ENCODE measurements at places on chromosomes 12 and 14.

DNA sequence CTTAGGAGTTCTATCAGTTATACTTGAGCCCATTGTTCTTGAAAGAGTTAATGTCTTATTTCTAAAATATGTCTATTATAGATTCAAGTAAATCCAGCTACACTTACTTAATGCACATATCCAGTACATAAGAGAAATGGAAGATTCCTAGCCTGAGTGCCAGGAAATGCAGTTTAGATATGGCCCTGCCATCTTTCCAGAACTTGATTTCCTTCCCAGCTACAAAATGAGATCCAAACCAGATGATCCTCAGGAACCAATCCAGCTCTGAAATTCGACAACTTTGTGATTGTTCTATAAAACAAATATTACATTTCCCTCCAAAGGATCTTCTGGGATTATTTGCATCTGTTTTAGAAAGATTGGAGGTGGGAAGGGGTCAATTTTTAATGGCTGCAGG lies 317.3 kb upstream of the GARIN6 start:
- DNase-seq: no peak

DNA sequence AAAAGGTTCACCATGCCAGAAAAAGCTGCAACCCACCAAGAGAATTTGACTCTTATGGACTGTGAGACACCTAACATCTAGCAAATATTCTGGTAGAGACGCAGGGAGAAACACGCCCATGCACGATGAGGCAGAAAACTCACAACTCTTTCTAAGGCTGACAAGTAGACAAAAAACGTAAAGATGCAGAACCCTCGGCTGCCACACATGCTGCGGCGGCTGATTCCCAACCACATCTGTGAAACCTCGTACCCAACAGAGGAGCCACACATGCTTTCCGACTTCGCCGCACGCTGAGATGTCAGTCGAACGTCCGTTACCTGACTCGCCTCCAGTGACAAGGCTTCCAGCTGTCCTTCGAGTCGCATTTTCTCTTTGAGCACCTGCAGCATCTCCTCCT lies 21.8 kb downstream of the GOLGA3 start:
- no peak for DNase-seq

DNA sequence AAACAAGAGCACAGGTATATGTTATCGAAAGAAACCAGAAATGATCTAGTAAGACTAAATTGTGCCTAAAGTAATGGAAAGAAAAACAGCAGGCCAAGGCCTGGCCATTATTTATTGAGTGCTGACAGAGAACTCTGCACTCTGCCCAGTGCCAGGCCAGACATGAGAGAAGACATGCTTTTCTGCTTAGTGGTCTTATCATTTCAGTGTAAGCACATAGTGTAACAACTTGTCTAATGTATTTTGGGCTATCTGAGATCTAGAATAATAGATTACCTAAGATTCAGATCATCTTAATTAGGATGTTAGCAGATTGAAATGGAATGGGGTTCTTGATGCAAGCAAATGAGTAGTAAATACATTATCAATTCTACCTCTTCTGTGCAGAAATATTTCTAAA lies 278.3 kb downstream of the AKAP6 start:
- DNase-seq: no peak

DNA sequence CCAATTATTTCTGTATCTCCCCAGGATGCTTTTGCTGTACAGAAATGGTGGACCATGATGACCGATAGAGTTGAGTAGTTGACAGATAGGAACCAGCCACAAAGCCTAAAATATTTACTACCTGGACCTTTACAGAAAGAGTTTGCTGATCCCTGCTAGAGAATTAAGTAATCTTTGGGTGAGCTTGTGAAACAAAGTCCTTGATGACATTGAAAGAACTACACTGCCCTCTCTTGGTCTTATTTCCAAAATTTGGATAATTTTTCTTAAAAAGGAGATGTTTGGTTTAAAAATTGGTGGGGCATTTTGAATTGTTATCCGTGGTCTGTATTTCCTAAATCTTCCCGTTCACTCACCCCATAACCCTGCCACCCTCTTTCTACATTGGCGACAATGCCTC lies 13.7 kb upstream of the TCTN1 start:
- DNase-seq: peak; percentile 20

GRCh38 chr14:92103363-92103989 lies 2.9 kb downstream of the ATXN3 start:
- no peak for DNase-seq

DNA sequence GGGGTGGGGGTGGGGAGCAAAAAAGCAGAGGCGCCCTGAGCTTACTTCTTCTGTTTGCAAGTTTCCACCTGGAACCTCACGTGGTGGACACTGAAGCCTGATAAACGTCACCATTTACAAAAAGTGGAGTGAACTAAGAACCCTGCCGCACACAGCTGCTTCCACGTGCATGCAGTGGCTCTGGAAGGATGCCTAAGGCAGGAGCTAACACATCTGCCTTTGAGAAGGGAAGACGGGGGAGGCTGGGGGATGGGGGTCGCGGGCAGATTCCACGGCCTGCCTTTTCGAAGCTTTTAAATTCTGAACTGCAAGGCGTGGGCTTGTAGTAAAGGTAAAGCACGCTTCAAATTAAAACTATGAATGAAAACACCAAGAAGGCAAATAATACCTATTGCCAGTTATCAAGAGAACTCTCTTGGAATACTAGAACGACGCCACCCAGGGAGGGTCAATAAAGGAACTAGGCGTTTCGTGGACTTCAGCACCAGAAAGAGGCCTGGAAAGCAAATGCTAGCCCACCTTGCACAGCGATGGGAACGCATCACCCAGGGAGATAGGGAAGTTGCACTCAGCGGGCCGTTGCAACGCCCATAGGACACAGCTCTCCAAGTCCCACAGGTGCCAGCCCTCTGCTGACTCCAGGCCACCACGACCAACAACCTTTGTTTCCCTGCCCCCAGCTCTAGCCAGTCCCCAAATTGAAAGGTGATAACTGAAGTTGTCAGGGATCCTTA lies 61.8 kb downstream of the TESC start:
- DNase-seq: no peak

DNA sequence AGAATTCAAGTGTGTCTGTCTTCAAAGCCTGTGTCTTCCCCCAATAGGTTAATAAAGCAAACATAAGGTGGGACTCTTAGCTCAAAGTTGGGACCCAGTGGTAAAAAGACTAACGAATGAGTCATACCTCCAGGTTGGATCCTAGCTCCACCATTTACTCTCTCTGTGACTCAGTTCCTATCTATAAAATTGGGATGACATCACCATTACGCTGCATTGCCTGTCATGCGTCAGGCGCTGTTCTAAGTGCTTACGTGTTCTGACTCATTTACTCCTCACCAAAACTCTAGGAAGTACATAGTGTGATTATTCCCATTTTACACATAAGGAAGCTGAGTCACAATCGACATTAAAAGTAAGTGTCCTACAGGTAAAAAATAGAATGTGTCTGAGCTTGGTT lies 915.8 kb downstream of the VRK1 start:
- DNase-seq: no peak

GRCh38 chr14:100654025-100654813 lies 67.0 kb upstream of the BEGAIN start:
- no peak for DNase-seq

DNA sequence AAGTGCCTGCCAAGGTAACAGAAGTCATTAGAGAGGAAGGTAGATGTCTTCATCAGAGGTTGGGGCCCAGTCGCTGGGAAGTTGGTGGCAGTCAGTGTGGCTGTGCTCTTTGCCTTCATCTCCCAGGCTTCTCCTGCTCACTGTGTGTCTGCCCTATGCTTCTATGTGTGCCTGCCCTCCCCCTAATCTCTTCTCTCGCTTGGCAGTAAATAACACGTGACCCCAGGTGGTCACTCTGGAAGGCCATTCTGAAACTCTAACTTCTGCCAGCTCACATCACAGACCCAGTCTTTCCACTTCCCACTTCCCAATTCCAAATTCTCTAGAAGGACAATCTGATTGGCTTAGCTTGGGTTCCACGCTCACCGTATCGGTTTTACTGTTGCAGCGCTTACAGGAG lies 9.3 kb downstream of the ZNF664 start:
- DNase-seq: no peak

DNA sequence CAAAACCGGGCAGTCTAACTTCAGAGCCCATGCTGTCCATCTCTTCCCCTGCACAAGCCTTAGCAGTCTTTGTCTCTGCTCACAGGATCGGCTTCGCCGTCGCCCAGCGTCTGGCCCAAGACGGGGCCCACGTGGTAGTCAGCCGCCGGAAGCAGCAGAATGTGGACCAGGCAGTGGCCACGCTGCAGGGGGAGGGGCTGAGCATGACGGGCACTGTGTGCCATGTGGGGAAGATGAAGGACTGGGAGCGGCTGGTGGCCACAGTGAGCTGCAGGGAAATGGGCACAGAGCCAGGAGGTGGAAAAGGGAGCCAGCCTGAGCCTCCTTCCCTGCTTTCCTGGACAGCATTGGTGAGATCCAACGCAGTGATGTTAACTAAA lies 14.2 kb upstream of the CARMIL3 start:
- DNase-seq: no peak

DNA sequence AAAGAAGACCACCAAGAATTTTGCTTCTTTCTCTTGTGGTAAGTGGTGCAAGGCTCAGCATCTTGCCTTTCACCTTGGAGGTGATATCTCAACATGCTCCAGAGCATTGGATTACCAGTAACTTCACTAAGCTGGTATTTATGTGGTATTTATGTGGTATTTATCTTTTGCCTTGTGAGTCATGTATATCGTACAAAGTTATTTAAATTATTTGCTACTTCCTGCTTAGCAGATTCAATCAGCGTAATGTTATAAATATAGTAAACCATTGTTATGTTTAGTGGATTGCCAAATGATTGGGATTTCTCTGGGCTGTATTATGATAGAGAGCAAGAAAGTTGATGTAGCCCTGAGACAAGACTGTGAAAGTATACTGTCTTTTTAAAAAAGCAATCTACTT lies 366.4 kb downstream of the IPO8 start:
- DNase-seq: no peak

- DNase-seq: no peak
Measured at GRCh38 chr14:52790011-52790755, 1.2 kb downstream of the GNPNAT1 start.

DNA sequence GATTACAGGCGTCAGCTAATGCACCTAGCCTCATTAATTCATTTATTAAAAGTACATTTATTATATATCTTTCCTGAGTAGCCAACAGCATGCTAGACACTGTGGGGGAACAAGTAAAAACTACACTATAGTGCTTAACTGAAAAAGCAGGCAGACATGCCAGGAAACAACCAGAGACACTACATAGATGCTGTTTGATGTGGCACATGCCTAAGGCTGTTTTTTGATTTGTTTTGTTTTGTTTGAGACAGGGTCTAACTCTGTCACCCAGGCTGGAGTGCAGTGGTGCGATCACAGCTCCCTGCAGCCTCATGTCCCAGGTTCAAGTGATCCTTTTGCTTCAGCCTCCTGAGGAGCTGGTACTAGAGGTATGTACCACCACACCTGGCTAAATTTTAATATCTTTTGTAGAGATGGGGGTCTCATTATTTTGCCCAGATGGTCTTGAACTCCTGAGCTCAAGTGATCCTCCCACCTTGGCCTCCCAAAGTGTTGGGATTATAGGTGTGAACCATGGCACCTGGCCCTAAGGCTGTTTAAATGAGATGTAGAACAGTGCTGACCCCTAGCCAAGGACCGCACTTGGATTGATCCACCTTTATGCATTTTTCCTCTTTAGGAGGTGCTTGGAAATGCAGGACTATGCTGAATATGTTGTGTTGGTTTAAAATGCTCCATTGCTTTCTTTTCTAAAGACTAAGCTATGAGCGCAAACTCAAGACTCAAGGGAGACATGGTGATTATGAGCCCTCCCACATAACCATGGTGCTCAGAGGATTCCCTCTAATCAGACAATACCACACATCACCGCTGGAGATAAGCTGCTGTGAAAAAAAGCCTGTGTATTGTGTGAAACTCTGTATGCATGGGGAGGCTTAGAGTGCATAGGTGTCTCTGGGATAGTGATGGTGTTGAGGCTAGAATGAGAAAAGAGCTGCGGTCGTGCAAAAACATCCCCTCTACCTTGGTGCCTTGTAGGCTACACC lies 10.5 kb upstream of the C14orf93 start:
- DNase-seq: no peak

GRCh38 chr14:103260629-103261124 lies 73.4 kb upstream of the EIF5 start:
- peak; percentile 25 for DNase-seq

- no peak for DNase-seq
Measured at GRCh38 chr14:51447411-51447810, 204.3 kb upstream of the FRMD6 start.

DNA sequence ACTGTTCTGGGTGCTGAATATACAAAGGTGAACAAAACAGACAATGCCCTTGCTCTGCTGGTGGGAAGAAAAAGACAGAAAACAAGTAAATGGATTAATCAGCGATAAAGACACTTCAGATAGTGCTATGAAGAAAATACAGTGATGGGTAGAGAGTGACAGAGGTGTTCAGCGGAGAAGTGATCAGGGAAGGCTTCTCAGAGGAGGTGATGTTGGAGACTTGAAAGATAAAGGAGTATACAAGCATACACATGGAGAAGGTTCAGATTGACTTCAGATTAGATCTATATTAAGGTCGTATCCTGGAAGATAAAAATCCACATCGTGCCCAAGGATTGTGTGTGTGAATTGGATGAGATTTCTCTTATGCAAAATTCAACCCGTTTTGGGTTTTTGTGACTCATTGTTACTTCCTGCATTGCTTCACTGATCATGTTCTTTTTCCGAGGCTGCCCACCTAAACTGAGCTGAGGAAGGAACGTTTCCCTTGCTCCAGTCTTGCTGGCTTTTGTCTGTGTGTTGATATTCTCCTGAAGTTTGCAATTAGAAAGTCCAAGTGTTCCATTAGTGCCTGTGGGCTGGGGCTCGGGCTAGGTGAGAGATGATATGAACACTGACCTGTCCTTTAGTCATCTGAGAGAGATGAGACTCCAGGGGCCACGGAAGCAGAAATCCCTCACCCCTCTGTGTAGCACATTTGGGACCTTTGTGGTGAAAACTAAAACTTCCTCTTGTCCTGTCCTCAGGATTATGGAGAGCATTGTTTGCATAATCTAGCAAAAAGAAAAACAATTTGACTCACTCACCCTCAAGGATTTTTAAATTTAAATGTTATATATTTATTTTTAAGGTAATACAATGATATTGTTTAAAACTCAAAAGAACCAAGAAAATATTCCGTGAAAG lies 27.6 kb downstream of the PLXNC1 start:
- no peak for DNase-seq

- no peak for DNase-seq
Measured at GRCh38 chr12:15699886-15700285, 89.3 kb downstream of the EPS8 start.

DNA sequence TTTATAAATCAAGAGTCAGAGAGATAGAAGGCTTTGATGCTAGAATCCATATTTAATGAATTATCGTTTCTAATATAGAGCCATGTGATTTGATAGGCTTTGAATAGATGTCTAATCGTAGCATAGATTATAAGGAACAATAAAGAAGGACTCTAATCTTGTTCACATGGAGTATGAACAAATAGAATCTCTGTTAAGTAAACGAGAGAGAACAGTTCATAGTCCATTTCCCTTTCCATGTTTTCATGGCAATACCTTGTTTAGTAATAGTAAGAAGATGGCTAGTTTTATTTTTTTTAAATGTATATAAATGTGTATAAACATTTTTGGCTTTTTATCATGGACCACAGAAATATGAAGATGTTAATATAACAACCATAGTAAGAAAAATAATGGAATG lies 32.3 kb upstream of the RAD51AP1 start:
- DNase-seq: no peak

GRCh38 chr14:89221109-89221810 lies 195.8 kb downstream of the FOXN3 start:
- DNase-seq: no peak
